ENCODE measurements at places on chromosomes 16 and 17.

DNA sequence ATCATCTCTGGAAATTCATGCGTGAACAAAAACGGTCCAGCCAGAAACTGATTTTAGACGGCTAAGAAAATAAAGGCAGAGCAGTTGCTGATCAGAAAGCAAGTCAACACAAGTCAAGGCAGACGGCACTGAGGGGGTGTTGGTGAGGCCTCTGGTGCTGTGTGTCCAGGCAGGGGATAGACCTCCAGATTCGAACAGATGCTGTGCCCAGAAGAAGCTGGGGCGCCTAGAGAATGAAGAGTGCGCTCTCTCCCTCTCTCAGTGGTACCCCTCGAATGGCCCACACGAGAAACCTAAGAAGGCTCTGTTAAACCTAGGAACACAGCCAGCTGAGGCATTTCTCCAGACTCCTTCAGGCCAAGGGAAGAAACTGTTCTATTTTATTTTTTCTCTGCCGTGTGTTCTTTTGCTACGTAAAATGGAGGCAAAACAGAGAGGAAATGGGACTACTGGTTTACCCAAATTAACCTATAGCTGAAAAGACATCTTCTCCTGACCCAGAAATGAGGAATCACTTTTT, 178.3 kb downstream of the PMP22 start:
- no peak for DNase-seq

- DNase-seq, result no peak
Measured at GRCh38 chr17:74274709-74275340, 791 bp downstream of the DNAI2 start.

DNA sequence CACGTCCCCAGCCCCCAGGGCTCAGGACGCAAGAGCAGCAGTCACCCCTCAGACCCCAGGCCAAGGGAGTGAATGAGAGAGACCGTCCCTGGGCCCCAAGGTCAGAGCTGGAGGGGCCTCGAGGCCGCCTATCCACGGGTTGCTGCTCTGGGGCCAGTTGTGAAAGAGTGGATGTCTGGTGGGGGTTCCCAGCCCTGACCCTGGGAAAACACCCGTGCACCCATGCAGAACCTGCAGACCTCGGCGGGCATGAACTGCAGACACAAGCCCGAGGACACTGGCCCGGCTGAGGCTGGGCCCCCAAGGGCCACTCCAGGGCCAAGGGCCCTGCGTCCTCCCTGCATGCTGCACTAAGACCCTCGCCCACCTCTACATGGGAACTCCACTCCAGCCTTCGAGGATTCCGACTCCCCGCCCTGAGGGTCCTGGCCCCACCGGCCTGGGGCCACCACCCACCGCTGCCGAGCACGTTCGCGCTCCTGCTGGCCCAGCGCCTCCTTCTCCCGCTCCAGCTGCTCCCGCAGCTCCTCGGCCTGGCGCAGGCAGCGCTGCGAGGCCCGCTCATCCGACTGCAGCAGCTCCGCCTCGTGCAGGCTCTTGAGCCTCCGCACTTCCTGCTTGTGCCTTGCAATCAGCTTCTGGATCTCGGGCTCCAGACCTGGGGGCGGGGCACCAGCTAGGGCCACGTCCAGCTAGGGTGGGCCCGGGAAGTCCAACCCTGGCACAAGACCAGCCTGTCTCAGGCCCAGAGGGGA, 27.6 kb upstream of the AATK start:
- no peak for DNase-seq

DNA sequence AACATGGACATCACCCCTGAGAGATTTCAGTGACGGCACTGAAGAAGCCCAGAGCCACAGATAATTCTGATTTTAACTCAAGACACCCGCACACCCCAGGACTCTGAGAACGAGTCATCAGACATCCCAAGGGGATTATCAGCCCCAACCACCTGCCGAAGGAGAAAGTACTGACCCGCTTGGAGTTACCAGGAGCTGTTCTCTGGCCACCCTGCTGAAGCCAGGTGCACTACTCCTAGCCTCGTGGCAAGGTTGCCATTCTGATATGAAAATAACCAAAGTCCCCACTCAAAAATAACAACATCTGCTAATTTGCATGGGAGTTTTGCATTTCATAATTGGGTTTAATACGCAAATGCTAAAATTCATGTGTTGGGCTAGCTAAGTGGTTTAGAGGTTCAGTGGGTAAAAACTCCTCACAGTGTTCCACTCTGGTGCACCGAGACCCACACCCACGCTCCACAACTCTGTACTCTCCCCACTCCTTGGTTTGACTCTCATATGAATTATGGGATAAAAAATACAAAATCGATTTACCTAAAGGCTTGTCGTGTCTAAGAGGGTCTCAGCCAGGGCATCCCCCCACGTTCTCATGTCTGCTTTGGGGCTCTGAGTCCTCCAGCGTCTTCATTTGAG, 143.0 kb upstream of the NOL11 start:
- no peak for DNase-seq

DNA sequence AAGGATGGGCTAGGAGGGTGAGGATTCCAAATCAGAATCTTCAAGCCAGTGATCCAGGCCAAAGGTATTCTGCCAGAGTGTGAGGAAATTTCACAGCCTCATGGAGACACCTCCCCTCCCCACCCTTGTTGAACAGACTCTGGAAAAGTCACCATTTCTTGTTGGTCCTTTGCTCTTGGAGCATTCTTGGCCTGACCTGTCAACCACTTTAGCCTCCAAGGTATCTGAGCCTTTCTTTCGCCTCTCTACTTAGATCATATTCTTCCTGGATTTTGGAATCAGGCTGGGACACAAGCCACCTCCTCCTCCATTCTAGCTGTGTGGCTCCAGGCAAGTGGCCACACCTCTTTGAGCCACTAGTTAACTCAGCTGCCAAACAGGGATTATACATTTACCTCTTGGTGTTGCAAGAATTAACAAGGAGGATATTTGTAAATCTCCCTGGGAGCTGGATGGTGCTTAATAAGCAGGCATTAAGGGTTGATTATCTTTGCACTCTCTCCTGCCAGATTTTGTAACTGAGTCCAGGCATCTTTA, 193.5 kb downstream of the WWOX start:
- DNase-seq, result no peak

DNA sequence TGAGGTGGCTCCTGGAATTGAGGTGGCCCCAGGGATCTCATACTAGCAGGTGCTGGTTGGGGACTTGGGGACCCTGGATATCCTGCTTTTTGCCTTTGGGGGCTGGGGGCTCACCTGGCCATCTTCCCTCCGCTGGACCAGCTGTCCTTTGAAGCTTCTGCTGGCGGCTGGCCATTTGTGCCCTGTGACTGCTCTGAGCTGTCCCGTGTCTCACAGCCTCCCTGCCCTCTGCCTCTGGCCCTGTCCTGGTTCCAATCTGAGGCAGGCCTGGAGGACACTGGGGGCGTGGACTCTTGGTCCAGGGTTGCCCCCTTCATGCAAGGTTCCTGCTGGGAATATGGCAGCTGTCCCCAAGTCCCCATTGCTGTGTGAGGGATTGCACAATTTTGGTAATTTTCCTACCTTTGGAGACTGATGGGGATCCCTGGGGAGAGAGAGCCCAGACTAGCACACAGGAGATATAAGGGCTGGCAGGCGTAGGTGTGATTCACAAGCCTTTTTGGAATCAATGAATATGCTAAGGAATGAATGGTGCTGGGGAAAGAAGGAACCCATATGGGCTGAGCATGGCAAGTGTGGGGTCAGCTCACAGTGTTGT, 19.2 kb downstream of the ADCY7 start:
- DNase-seq, result no peak

- DNase-seq, result no peak
Measured at GRCh38 chr16:67181346-67181745, 2.4 kb downstream of the MATCAP1 start.

- no peak for DNase-seq
Measured at GRCh38 chr17:72173499-72174116, 52.8 kb downstream of the SOX9 start.

GRCh38 chr16:81868057-81868748, 89.1 kb downstream of the PLCG2 start:
- no peak for DNase-seq

DNA sequence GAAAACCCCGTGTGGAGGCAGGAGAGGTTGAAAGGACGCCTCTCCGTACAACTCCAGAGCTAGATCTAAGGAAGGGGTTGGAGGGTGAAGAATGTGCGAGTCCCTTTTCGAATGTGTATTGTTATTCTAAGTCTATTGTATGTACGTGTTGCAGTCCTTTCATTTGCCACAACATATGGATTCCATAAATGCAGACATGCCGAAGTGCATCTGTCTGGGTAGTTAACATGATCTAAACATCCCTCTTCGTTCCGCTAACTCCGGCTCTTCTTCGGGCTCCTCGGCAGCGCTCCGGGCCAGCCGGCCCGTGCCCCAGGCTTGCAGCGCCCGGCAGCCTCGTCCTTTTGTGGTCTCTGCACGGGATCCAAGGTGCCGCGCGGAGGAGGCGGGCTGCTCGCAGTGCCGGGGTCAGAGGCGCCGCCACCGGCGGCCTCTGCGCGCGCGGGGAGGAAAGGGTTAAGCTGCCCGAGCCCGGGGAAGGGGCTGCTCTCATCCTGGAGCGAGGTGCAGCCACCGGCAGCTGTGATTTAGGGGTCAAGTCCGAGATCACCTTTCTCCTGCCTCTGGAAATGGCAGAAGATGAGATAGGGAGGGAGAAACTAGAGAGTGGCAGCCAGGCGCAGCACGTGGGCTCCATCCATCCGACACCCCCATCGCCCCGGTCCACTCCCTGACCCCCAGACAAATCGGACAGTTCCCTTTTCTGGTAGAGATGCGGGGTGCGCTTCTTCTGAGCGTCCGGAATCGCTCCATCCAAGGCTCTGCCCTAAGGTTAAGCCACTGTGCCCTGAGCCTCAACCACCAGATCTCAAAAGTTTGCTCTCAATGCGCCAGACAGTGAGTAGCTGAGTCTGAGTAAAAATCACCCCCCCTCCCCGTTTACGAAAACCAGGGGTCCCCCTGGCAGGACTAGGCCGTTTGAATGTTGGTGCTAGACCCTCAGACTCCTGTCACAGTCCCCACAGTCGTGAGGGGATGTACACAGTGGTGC, 15.1 kb upstream of the ZFHX3 start:
- DNase-seq, result peak; percentile 14

DNA sequence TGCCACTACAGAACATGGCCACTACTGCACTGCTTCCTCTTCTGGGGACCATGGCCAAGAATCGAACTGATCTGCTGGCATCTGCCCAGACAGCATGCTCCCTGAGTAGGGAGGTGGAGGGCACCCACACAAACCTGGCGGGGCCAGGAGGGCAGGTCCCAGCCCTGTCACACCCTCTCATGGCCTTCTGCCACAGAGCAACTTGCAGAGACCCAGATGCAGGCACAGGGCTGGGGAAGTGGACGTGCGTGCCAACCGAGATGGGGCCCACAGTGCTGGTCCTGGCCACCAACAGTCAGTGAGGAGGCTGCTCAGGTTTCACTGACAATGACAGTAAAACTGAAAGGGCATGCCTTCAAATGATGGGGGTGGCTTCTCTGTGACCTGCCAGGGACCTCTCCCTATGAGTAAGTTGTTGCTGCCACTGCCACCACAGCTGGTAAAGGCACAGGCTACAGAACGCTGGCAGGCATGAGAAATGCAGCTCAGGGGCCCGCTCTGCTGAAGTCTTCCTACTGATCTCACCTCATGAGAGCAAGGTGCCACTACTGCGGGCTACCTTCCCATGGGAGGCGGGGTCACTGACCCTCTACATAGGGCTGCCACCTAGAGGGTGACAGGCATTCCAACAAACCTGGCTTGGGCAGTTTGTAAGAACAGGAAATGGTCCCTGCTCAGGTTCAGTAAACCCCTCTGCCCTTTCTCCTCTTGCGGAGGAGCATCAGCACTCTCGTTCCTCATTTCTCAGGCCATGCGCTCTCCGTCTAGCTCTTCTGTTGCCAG, 15.5 kb downstream of the HIC1 start:
- DNase-seq, result no peak

DNA sequence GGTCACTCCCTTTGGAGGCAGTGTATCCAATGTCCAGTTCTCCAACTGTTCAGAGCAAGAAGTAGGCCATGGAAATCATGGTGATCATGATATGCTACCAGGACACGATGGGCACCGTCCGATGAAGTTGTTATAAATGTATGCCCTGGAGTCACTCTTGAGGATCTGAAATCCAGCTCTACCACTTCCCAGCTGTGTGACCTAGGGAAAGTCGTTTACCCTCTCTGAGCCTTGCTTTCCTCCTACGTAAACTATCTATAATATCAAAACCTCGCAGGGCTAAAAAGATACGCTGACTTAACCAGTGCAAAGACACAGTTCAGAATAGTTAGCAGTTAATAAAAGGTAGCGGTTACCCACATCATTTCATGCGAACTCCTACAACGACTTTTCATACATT, 194.2 kb downstream of the XYLT1 start:
- DNase-seq, result no peak

DNA sequence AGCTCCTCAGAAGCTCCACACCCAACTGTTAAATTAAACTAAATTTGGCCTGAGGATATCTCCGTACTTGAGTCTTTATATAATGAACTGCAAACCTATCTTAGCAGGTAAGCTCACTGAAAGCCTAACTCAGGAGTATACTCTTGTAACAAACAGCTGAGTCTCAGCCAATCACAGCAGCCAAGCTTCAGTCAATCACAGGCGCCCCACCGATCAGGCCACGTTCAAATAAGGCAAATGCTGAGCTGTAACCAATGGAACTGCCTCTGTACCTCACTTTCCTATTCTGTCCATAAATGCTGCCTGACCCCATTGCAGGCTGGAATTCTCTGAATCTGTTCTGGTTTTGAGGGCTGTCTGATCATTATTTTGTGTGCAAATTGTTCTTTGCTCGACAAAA, 93.0 kb upstream of the CES5A start:
- DNase-seq, result no peak

DNA sequence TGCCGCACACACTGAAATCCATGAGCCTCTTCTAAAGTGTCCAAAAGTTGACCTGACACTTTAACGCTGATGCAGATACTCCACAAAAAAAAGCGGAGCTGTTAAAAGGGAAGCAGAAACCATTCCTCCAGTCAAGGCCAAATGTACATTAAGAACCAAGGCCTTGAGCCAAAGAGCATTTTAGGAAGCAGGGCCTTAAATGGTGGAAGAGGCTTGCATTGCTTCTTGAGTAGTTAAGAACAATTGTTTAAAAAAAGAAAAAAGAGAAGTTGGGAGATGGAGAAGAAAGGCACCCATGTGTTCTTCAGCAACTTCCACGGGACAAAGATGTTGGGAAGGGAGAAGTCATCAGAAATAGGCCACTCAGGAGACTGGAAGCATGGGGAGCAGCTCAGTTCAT, 6.3 kb downstream of the ZFHX3 start:
- no peak for DNase-seq

DNA sequence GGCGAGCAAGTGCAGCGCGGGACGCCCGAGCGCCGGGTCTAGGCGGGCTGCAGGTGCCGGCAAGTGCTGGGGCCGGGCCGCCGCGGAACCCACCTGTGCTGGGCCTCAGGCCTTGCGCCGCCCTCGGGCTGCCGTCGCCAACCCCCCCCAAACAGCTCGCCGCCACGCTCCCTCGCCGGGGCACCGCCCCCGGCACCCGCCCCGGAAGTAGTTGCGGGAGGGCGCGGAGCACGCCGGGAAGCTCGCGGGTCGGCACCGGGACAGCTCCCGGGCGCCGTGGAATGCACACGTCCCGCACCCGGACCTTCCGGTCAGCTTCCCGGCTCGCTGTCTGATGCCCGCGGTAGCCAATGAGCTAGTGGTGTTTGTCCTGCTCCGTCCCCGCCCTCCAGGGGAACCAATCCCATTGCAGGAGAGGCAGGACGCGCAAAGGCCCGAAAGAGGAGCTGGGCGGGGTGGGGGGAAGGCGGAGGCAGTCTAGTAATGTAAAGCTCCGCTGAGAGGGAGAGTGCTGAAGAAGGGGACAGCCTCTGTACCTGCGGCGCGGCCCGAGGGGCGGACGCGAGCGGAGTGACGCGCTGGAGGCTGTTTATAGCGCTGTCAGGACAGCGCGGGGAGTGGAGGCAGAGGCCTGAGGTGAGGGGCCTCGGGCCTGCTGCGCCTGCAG, at the start of the genes ANKS3 and DNAAF8:
Gene ANKS3 (minus strand): TSS at position 209 of the 667 bp plus-strand sequence. CDS start 4,122 bp downstream, outside the sequence.
Gene DNAAF8 (plus strand): TSS at position 475 of the 667 bp plus-strand sequence. CDS start 1,978 bp downstream, outside the sequence.
- DNase-seq, result peak; percentile 99

Measured in cardiac muscle cell (in vitro differentiated cells and primary cell).